ENCODE measurements at places on chromosomes 2 and 18.

DNA sequence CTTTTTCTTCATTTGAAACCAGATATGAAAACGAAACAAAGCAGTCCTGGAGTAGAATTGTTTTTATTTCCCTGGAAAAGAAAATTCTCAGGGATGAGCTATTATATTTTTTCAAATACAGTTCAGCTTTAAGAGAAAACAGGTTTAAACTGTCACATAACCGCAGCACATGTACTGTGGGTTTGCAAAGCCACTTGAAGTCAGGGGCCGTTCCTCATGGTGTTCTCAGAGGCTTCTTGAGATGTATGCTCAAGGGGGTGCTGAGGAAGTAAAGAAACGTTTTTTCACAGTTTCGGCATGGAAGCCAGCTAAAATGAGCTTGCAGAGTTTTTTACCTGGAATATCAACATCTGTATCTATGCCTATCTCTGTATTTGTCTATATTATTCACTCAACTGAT lies 225.3 kb downstream of the MC4R start:
- no peak for DNase-seq

DNA sequence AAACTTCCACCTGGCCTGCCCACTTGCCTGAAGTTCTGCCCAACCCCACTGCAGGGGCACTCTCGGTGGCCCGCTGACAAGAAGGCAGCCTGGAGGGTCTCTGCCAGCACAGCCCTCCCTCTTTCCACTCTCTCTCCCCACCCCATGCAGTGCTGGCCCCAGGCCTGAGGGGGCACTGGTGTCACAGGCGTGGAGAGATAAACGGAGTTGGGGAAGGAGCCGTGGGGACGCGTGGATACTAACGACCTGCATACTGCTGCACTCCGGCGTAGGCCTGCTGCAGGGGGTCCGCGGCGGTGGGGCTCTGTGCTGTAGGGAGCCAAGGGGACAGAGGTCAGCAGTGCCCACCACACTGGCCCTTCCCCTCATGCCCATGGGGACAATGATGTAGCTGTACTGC lies 299.3 kb downstream of the CELF4 start:
- no peak for DNase-seq

- no peak for DNase-seq
Observed at GRCh38 chr2:16155766-16156165, 215.4 kb downstream of the MYCN start.

GRCh38 chr2:201925056-201925455 lies 108.6 kb upstream of the FZD7 start:
- DNase-seq, result no peak

GRCh38 chr18:9832871-9833270 lies 52.9 kb upstream of the TXNDC2 start:
- no peak for DNase-seq

DNA sequence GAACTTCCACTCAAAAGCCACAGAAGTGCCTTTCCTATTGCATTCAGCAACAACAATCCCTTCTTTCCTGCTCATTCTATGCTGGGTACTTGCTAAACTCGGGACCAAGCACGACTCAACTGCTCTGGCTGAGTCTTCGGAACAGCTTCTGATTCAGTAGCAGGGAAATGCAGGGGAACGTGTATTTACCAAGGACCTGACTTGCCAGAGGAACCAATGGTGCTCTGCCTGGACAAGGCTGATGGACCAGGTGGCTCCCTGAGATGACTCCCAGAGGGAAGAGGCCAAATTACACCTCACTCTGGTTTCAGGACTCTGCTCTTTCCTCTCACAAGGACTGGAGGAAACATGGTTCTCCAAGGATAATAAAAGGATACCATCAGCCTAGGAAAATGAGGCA lies 12.2 kb downstream of the CXCR2 start:
- peak; percentile 69 for DNase-seq

- no peak for DNase-seq
Observed at GRCh38 chr2:38500283-38500634, 102.5 kb downstream of the HNRNPLL start.

DNA sequence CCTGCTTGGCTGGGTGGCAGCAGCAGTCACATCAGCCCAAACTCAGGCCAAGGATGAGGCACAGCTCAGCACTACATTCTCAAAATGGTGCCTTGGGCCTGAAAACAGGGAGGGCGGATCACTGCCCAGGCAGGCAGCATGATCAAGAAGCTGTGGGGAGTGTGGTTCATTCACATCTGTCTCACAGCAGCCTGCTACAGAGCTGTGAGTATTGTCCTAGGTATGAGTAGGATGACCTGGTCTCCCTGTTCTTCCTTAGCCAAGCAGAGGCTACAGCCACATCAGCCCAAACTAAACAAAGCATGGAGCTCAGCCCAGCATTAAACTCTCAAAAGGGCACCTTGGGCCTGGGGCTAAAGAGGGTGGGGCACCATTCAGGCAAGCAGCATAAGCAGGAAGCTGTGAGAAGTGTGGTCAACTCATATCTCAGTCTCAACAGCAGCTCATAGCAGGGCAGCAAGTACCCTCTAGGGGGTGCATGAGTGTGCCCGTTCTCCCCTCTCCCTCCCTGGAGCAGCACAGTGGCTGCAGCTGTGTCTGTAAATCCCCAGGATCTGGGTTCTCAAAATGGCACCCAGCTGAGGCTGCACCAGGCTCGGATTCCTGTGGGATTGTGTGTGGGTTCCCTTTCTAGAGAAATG lies 139.6 kb downstream of the TRABD2A start:
- peak; percentile 29 for DNase-seq

DNA sequence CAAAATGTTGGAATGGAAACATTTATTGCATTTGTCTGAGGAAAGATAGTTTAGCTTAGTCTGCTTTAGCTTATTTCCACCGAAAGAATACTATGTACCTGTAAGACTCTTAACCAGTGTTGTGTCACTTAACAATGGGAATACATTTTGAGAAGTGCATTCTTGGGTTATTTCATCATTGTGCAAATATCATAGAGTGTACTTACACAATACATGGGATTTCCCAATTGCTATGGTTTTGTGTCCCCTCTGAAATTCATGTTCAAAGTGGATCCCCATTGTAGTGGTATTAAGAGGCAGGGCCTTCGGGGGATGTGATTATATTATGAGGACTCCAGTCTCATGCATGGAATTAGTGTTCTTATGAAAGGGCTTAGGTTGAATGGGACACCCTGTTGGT lies 249.4 kb upstream of the UBE2E3 start:
- peak; percentile 83 for DNase-seq

GRCh38 chr2:15492773-15493325 lies 68.3 kb downstream of the NBAS start:
- no peak for DNase-seq

DNA sequence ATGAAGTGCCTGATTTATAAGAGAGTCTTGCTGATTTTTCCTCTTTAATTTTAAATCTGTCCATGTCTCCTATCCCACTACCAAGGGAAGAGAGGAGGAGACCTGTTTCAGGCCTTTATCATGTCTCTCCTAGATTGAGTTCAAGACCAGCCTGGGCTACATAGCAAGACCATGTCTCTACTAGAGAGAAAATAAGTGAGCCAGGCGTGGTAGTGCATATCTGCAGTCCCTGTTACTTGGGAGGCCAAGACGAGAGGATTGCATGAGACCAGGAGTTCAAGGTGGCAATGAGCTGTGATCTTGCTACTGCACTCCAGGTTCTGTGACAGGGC lies 20.0 kb downstream of the EML4 start:
- no peak for DNase-seq

DNA sequence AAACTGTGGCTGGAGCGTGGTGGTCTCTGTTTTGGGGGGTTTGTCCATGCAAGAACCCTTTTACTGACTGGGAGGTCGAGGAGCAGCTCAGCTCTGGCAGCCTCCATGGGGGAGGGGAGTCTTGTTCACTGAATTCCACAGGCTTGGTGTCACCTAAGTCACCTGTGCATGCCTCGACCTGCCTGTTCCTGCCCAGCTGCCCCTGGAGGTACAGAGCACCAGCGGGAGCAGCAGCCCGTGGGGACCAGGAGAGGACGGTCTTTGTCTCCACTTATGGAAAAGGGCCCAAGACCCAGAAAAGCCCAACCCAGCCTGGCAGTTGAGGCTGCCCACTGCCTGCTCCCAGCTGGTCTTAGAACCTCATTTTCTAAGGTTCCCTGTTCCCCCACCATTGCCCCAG lies 168.7 kb upstream of the AGAP1 start:
- DNase-seq, result peak; percentile 35

DNA sequence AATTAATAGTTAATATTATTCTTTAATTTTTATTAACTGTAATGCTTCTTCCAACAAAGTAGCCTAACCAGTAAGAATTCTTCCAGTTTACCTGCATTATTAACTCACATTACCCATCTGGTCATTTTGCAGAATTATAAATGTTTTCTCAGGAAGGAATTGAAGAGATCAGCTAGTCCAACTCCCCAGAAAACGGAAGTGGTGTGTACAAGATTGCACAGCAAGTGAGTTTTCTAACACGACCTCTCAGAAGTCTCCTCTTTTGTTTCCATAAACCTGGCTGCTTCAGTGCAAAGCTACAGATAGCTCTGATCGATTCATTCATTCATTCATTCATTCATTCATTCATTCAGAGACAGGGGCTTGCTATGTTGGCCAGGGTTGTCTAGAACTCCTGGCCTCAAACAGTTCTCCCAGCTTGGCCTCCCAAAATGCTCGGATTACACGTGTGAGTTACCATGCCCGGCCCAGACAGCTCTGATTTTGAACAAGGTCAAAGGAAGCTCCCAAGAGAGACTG lies 128.8 kb upstream of the REV1 start:
- DNase-seq, result no peak

GRCh38 chr18:79867666-79868065 lies 69.9 kb downstream of the KCNG2 start:
- no peak for DNase-seq

DNA sequence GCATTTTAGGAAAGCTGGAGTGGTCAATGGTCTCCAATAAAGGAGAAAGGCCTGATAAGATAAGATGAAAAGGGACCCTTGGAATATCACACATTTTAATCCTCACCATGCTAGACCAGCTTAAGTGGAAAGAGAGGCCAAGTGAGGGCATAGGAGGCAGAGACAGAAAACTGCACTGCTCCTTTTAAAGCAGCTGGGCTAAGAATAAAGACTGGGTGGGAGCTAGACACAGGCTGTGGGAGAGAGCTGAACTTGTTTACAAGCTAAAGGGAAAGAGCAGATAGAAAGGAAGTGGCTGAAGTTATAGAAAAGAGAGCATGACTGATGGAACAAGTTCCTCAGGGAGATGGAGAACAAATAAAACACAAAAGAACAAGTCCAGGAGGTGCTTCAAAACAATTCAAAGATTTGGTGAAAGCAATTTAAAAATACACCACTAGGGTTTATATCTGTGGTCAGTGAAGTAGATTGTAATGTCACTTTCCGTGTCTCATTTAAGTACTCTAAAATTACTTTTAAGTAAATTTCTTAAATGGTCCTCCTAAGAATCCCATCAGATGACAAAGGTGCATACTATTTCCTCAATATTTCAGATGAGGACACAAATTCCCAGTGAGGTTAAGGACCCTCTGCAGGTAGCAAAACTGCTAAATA lies 7.5 kb downstream of the COL5A2 start:
- no peak for DNase-seq

DNA sequence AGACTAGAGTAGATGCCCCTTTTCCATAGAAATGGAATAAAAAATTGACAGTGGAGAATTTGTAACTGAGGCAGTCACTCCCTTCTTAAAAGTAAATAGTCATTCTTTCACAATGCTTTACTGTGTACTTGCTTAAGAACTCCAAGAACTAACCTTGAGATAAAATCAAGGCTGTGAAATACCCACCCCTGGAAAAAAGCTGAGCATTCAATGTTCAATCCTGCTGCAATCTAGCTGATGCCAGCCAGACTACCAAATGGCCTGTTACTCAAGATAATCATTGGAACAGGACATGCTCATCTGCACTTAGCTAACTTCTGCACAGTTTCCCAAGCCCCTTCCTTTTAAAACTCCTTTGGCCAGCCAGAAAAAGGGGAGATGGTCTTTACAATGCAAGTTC lies 367.4 kb upstream of the GULP1 start:
- no peak for DNase-seq

GRCh38 chr2:43480874-43481273 lies 115.0 kb downstream of the THADA start:
- DNase-seq, result no peak

DNA sequence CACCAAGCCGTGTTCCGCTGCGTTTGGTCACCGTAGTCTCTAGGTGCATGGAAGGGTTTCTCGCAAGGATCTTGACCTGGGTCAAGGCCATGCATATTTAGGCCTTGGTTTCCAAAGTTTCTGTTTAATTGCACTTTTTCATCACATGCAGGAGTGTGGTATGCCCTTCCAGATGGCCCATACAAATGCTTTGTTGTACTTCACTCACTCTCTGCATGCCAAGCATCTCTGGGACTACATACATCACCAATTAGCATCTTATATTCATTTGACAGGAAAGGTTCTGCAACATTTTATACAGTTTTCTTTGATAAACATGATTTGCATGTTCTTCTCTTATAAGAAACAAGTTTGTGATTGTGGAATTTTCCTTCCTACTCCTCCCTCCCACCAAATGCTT lies 132.8 kb upstream of the KLHL14 start:
- DNase-seq, result no peak

DNA sequence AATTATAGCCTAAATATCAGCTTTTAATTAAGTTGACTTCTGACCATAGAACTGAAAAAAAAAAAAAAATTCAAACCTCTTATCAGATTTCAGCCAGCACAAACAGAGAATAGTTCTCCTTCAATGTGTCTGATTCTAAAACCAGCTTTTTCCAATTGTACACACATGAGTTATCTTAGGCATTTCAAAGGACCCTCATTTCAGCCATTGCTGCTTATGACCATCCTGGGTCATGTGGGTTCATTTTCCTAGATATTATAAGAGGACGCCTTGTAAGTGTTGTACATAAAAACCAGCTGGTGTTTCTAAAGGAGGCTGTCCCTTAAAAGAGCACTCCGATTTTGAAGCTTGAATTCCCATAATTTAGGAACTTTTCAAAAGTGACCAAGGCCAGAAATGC lies 62.3 kb upstream of the DYNC1I2 start:
- no peak for DNase-seq

- DNase-seq, result peak; percentile 22
Observed at GRCh38 chr2:159712929-159713420, 669 bp downstream of the MARCHF7 start.

DNA sequence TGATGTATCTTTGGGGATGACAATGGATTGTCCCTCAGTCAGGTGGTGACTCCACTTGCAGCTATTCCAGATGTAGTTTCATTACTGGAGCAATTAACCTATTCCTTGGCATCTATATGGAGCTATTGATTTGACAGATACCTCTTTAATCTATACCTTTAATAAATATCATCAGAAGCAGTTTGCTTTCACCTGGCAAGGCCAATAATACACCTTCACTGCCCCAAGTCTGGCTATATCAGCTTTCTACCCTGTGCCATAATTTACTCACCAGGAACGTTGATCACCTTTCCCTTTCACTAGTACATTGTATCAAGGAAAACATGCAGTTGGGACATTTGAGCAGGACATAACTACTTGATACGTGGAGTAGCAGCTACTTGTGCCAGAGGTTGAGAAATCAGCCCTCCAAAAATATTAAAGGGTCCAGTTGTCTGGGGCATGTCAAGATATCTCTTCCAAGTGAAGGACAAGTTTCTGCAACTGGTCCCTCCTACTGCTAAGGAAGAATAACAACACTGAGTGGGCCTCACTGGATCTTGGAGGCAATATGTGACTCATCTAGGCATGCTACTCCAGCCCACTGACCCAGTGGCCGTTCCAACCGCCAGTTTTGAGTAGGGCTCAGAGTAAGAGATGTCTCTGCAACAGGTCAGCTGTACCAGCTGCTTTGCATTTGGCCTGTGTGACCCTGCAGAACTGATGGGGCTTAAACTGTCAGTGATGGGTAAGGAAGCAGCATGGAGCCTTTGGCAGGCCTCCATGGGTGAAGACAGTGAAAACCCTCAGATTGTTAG lies 67.0 kb downstream of the PSMG2 start:
- DNase-seq, result no peak

Data from epithelial cell of esophagus (primary cell).